ENCODE measurements at places on chromosomes 2 and 18.

DNA sequence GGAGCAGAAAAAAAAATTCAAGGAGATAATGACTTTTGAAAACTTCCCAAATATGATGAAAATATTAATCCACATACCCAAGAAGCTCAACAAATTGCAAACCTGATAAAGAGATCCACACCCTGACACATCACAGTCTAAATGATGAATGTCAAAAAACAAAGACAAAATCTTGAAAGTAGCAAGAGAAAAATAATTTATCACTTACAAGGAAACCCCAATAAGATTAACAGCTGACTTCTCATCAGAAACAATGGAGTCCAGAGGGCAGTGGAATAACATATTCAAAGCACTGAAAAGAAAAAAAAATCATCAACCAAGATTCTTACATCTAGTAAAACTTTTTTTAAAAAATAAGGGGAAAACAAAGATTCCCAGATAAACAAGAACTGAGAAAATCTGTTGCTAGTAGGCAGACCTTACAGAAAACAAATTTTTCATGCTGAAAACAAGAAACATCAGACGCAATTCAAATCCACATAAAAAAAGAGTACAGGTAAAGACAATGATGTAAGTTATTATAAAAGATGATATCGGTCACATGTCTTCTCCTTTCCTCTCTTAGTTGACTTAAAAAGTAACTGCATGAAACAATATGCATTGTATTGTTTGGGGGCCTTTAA lies 21.3 kb downstream of the SLC66A2 start:
- peak; percentile 10 for DNase-seq

DNA sequence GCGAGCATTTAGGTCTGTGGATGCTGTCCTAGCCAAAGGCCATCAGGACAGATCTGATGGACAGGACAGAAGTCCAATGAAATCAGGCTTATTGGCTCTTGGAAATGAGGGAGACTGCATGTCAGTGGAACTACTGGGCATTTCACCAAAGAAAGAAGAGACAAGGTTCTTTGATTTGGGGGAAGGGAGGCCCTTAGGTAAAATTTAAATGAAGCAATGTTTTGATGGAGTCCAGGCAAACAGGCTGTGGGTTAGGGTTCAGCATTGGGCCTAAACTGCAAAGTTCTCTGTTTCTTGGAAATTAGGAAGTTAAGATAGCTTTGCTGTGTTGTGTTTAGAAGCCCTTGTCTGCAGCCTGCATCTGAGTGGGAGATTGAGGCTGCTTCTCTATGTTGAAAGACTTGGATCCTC lies 31.6 kb upstream of the RNF149 start:
- DNase-seq: peak; percentile 29

GRCh38 chr2:98346311-98347236 lies at the start of gene CNGA3:
Gene CNGA3 (plus strand): TSS chr2:98346456. CDS start chr2:98369976, 23,520 bp downstream.
- DNase-seq: peak; percentile 10

GRCh38 chr2:99961196-99961913 lies 181.0 kb downstream of the AFF3 start:
- no peak for DNase-seq

DNA sequence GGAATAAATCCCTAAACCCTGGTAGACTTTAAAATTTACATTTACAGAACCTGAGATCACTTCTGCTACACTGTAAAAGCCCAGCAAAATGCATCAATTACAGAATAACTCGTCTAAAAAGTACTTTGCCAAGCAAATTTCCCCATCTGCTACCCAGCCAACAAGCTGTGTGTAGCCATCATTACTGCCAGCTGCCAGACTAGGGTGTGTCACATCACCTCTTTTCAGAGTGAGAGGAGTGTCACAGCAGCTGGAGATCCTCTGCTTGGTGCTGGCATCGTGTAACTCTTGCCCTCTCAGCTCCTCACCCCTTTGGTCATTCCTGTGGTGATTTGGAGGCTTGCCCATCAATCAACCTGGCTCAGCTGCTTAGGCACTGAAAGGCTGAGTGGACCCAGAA lies 340.4 kb upstream of the MMADHC start:
- DNase-seq: no peak

- no peak for DNase-seq
Measured at GRCh38 chr2:37839991-37840390, 85.1 kb upstream of the RMDN2 start.

GRCh38 chr2:12826781-12827180 lies 110.0 kb downstream of the TRIB2 start:
- DNase-seq: no peak

- no peak for DNase-seq
Measured at GRCh38 chr2:120514521-120514920, 168.6 kb downstream of the INHBB start.

- no peak for DNase-seq
Measured at GRCh38 chr2:187577310-187577709, 23.1 kb upstream of the TFPI start.

DNA sequence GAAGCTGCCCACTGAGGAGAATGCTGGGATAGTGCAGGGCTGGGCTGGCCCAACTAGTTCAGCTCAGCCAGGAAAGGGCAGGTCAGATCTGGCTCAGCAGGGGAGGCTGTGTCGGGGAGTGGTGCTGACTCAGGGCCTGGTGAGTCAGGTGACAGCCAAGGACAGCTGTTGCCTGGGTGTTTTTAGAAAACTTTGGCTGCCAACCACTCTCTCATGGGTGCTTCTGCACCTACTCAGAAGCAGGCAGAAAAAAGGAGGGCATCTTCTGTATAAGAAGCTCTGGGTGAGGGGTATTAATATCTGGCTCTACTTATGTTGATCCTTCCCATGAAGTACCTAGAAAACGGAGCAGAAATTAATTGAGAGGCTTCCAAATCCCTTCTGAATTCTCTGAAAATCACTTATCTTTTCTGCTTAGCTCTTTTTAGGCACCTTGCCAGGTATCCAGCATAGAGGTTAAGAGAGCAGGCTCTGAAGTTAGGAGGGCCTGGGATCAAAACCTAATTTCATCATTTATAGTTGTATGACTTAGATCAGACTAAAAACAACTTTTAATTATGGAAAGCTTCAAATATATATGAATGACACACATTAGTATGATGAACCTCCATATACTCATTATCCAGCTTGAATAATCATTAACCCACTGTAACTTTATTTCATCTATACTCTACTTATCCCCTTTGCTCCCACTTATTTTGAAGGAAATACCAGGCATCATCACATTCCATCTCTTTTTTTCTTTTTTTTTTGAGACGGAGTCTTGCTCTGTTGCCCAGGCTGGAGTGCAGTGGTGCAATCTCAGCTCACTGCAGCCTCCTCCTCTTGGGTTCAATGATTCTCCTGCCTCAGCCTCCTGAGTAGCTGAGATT lies 15.5 kb upstream of the RAB10 start:
- DNase-seq: peak; percentile 88

DNA sequence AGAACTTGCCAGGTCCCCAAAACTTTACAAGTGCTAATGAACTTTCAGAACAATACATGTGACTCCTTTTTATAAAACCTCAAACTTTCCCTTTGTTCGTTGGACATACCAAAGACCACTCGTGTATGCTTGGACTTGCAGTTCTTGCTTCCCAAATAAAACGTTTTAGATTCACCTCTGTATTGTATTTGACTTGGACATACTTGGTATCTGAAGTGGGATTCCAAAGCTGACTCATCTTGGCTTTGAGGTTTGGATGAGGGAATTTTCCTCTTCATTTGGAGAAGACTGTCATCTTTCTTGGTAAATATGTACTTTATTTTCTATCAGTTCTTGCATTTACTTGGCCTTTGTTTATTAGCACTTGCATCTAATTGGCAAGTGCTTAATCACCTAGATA lies 8.0 kb upstream of the CYB5A start:
- peak; percentile 68 for DNase-seq

DNA sequence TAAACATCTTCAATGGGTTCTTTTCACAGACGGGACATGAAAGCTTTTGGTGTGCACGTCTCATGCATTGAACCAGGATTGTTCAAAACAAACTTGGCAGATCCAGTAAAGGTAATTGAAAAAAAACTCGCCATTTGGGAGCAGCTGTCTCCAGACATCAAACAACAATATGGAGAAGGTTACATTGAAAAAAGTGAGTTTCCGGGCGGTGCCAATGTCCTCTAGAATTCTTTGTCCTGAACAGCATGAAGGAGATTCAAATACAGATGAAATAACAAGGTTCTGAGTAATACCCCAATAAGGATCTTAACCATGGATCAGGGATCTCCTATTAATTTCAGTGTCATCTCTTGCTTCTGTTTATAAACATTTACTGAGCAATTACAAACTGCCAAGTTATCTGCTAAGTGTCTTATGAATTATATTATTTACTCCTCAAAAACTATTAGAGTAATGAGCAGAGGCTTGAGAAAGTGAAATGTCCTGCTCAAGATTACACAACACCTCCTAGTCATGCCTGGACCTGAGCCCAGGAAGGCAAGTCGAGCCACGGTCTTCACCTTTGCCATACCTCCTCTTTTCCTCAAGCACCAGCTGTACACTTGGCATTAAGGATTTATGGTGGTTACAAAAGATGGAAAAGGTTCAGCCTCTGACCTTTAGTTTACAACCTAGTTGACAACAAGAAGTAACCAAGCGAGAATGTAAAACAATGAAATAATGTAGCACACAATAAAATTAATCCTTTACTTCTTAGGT lies 22.6 kb downstream of the DHRS9 start:
- peak; percentile 64 for DNase-seq

GRCh38 chr2:36360063-36360462 lies 4.5 kb downstream of the CRIM1 start:
- DNase-seq: peak; percentile 45

DNA sequence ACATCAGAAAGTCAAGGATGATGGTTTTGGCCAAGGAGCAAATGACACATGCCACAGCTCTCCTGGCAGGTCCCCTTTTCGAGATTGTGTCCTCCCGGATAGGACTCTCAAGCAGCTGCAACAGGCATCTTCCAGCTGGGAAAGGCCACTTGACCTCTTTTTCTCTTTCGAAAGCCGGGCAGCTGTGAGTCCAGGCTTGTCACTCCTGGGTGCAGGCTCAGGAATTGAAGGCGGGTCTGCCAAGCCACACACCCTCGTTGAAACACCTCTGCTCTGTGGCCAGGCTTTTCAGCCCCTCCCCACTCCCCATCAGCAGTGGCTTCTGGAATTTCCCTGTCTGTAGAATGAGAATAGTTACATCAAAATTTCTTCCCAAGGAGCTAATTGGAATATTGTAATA lies 98.0 kb downstream of the CCDC138 start:
- DNase-seq: no peak

- no peak for DNase-seq
Measured at GRCh38 chr2:54143780-54144179, 28.4 kb downstream of the ACYP2 start.

DNA sequence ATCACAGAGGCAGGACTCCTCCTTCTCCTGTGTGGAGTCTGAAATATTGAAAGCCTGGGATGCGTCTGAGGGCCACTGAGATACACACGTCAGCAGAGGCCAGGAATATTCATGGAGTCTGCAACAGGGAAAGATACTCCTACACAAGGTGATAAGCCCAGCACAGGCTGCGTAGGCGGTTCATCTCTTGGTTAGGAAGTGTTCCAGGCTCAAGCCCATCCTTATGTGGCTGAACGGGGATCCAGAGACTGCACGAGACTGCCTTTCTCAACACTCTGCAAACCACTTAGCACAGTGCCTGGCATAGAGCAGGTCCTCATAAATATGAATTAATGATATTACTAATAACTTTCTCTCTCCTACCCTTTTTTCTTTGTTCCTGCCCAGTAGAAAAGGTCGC lies 29.2 kb upstream of the AGPS start:
- DNase-seq: no peak

DNA sequence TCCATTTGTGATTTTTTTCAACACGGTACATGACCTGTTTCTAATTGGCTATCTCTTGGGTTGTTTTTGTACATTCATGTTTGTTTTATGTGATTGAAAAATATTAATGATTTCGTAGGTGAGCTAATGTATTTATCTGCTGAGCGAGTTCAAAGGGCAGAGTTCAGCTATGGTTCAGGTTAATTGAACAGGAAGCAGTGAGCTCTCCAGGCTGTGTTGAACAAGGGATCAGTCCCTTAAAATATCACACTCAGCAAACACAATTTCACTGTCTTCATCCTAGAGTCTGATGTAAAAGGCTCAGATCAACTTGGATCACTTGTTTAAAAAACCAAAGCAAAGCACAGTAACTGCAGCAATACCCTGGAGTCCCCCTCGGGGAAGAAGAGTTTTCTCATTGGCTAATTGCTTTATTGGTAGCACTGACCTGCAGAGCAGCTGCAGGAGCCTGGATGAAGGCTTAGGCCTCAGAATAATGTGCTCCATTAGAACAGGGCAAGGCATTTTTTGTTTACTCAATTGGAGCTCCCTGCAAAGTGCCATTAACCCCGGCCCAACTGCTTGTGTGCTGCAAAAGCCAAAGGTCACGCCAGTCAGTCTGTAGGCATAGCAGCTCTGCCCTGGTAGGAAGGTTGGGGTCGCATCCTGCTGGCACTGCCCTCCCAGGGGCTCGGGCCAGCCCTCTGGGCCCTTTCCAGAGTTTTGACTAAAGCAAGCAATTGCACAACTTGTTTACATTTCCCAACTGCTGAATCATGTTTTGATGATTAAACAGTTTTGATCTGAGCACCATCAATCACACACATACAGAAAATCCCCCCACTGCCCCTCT lies 10.5 kb downstream of the ONECUT2 start:
- DNase-seq: peak; percentile 56

GRCh38 chr2:151422917-151423439 lies 13.3 kb downstream of the RIF1 start:
- no peak for DNase-seq

DNA sequence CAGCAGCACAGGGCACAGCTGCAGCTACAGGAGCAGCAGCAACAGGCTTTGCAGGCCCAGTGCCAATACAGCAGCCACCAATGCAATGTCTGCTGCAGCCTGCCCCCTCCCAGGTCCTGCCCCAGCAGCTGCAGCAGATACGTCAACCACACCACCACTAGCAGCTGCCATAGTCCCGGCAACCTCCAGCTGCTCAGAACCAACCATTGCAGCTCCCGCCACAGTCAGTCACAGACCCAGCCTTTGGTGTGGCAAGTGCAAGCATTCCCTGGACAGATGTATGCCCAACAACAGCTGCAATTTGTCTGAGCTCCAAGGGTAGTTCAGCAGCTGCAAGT lies 53.3 kb upstream of the TUBA3E start:
- DNase-seq: peak; percentile 7

- no peak for DNase-seq
Measured at GRCh38 chr2:101787097-101787496, 89.6 kb downstream of the MAP4K4 start.

- DNase-seq: no peak
Measured at GRCh38 chr2:191113761-191114160, 37.0 kb downstream of the STAT4 start.

DNA sequence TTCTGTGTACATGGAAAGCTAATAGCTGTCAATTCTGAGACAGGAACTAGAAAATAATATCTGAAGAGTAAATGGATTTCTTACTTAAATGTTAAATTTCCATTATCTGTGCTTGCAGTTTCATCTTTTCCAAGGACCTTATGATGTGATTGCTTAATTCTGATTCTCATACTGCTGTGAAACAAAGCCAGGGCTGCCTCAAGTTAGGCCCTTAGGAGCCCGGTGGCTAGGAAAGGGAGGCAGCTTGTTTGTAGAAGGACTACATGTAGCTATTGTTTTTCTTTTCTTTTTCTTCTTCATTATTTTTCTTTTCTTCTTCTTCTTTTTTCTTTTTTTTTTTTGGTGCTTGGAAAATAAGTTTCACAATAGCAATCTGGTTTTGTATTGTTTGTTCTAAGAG lies 50.5 kb downstream of the XRCC5 start:
- DNase-seq: no peak

Measured in M059J (cell line).